Glutamatergic neuron (in vitro differentiated cells): ENCODE measurements at places on chromosomes 3 and 15. TPM values are rescaled to one million over a fixed set of nuclear protein-coding genes. Genes with fewer than 3 reads are reported as not detected.

GRCh38 chr3:64859625-64860535, 172.1 kb upstream of the ADAMTS9 start:
- no peak for DNase-seq

DNA sequence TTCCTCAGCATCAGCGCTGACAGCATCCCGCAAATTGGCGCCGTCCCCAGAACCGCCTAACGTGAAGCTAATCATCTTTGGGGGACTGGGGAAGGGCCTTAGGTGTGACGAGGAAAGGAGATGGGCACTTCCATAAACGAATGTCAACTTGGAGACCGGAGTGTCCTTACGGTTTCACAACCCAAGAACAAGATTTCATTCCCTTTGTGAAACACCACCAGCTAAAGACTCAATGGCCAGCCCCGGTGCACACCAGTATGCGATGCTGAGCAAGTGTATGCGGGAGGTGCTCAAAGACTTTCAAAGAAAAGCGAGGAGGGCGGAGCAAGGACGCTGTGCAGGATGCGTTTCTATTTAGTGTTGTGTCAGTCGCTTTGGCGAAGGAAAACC, 759 bp upstream of the TTBK2 start:
- no peak for DNase-seq

Gene MORC1
- total RNA-seq, result not detected

Gene GPR27
- total RNA-seq, result 4.7 TPM

Gene DAZL
- total RNA-seq, result 0.51 TPM
